ENCODE measurements at places on chromosomes 16 and 17.

DNA sequence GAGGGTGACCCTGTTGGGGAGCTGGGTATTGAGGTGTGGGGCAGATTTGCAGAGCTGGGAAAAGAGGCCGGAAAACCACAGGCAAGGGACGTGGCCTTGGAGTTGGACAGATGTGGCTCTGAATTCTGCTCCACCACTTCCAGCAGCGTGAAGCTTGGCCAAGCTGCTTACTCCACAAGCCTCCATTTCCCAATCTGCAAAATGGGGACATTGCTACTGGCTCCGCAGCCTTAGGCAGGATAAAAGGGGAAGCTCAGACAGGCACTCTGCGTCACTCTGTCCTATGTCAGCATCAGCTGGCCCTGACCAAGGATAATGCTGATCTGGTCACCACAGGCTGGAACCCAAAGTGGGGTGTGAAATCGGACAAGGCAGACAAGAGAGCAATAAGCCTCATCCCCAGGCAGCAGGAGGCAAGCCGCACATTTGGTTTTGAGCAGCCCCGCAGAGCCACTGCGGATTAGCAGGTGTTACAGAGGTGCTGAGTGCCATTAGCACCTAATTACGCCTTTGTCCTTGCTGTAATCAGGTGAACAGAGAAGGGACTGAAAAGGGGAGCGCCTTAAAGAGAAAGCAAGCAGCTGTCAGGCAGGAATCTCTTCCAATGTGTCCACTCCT, 54.8 kb downstream of the SDK2 start:
- no peak for DNase-seq

- no peak for DNase-seq
These were observed 232.5 kb upstream of the EEF2KMT start for GRCh38 chr16:5330058-5330457.

DNA sequence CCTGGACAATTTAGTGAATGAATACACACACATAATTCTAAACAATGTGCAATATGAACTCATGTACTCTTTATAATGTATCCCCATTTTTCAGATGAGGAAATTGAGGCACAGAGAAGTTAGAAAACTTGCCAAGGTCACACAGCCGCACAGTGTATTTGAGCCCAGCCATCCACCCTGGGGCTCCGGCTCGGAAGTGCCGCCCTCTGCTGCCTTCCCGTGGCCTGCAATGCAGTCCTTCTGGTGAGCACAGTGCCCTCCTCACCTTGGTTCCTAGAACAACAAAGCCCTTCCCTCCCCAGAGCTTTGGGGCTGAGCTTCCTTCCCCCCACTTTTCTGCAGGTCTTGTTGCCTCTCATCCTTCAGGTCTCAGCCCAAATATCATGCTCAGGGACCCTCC, 63.7 kb downstream of the C16orf78 start:
- no peak for DNase-seq

GRCh38 chr17:81967533-81968395, 6.8 kb upstream of the NOTUM start:
- DNase-seq = no peak

GRCh38 chr17:35286120-35286781, 43.4 kb downstream of the SLFN5 start:
- no peak for DNase-seq

Measured in endothelial cell (in vitro differentiated cells).